ENCODE measurements at places on chromosomes 1 and 21.

DNA sequence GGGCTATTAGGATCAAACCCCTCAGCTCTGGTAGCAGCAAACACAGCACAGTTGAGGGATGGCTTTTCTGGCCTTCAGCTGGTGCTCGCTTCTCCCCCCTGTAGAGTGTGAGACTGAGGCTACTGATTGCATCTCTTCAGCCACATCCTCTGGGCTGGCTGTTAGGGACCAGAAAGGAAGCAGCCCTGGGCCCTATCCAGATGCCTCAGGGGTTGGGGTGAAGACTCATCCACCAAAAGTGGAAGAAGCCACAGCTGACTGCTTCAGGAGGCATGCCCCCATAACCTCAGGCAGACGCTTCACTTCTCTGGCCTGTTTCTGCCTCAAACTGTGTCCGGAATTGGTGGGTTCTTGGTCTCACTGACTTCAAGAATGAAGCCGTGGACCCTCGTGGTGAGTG is 6.2 kb upstream of the TMEM200B start:
- DNase-seq: no peak

GRCh38 chr21:14114251-14114650 is 96.5 kb downstream of the LIPI start:
- no peak for DNase-seq

- no peak for DNase-seq
Observed at GRCh38 chr1:83701355-83701754, 297.6 kb downstream of the TTLL7 start.

GRCh38 chr1:183450093-183450492 is 22.2 kb upstream of the SMG7 start:
- DNase-seq: no peak

DNA sequence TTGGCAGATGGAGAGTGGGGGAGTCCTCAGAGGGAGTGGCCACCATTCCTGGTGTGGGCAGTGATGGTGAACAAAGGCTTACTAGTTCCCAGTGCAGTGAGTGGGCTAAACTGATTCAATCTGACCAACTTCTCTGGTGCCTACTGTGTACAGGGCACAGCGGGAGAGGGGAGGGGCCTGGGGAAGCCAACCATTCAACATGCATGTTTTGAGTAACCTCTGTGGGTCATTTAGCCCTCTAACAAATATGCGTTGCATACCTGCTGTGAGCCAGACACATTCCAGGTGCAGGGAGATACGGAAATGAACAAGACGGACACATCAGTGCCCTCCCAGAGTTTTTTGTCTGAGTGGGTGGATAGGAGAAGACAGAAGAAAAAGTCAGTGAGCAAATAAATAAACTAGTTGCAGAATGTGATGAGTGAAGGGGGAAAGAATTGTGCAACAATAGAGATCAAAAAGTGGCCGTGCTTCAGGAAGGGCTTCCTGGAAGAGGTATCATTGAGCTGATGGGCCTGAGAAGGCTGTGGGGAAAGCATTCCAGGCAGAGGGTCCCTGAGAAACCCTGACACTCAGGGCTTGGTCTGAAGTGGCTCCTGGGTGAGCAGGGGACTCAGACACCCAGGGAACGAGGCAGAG is 78.8 kb downstream of the EPHB2 start:
- DNase-seq: no peak

- no peak for DNase-seq
Observed at GRCh38 chr1:234927971-234928640, 200.5 kb downstream of the TOMM20 start.

- DNase-seq: no peak
Observed at GRCh38 chr1:24657781-24658180, 14.7 kb downstream of the SRRM1 start.

DNA sequence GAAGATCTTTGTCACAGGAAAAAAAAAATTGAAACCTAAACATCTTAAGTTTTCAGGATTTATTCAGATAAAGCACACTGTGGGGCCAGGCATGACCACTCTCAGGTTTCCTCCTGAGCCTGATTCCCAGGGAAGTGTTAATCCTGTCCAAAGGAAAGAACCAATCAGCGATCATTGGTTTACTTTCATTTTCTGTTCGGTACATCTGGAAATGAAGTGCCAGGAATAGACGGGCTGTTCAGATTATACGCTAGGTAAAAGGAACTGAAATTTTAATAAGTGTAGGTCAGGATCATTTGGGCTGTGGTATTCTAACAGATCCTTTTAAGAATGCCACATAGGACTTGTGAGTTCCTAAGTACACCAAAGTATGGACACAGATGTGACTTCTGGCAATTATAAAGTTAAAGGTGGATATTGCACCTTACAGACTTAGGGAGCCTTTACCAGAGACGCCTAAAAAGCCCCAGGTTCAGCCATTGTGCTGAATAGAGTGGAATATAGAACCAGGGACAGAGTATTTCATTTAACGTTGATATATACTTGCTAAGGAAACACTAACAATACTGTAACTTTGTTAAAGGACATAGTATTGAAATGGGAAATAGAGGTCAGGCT is 9.3 kb upstream of the CACYBP start:
- DNase-seq: no peak

- DNase-seq: no peak
Observed at GRCh38 chr1:59044535-59045121, 252.3 kb upstream of the FGGY start.

- DNase-seq: no peak
Observed at GRCh38 chr1:61851849-61852669, 109.8 kb downstream of the PATJ start.

All from stimulated activated CD8-positive, alpha-beta memory T cell treated with anti-CD3 and anti-CD28 coated beads, Interleukin-4, amount 100 ng/mL, for 24 hours (primary cell).